ENCODE measurements at places on chromosomes 7 and 10.

DNA sequence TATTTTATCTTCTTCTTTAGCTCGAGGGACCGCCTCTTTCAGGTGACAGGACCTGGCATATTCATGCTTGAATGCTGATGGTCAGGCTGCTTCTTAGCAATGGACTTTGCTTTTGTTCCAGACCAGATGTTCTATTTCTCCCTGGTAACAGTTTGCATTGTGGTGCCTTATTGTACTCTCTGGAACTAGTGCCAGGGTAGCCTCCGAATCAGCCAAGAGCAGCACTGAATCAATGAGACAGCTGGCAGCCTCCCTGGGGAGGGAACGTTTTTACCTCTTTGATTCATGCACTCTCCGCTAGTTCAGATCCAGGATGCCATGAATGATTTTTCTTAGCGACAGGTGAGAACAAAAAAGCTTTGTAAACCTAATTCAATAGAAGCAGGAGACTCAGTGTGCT lies 54.1 kb upstream of the NXPH1 start:
- no peak for DNase-seq

GRCh38 chr7:88155756-88156155 lies 64.1 kb downstream of the SRI start:
- no peak for DNase-seq

DNA sequence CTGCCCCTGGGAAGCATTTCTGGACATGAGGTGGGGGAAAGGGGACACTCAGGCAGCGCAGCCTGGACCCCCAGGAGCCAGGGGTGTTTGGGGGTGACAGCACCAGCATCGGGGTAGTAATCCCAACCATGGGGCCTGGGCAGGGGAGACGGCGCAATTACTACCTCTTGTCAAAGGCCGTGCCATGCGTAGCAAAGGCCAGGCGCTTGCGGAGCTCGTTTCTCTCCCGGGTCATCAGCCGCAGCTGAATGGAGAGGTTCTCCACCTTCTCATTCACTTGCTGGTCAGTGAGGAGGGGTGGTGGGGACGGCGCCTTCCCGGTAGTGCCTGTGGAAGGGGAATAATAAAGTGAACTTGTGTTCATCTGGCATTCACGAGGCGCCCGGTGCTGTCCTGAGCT lies 70.0 kb downstream of the DLG5 start:
- DNase-seq, result no peak

GRCh38 chr10:43845121-43845520 lies 196.4 kb upstream of the ZNF32 start:
- DNase-seq, result no peak

GRCh38 chr7:30281791-30282190 lies 2.6 kb upstream of the ZNRF2 start:
- no peak for DNase-seq

DNA sequence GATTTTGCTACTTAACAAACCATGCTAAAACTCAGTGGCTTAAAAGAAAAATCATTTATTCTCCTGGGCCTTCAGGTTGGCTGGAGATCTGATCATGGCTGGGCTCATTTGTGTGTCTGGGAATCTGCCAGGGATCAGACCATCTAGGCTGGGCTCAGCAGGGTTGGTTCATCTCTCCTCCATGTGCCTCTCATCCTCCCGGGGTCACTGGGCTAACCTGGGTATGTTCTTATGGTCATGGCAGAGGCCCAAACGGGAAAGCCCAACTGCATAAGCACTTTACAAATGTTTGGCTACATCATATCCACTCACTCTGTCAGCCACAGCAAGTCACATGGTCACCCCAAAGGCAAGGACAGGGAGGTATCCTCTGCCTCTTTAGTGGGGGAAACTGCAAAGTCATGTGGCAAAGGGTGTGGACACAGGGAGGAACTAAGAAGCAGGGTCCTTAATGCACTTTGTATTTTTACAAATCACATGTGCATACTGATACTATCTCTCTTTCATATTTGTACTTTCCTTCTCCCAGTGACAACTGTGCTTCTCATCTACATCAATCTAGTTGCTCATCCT lies 231.4 kb downstream of the BUB3 start:
- DNase-seq, result no peak

- DNase-seq, result no peak
Measured at GRCh38 chr7:47651355-47652317, 69.7 kb upstream of the TNS3 start.

GRCh38 chr10:29725133-29725720 lies 90.5 kb upstream of the SVIL start:
- DNase-seq, result no peak

- DNase-seq, result peak; percentile 62
Measured at GRCh38 chr10:119871881-119872609, 598 bp downstream of the MCMBP start.

GRCh38 chr10:107692072-107692471 lies 527.6 kb upstream of the SORCS1 start:
- DNase-seq, result no peak

- DNase-seq, result no peak
Measured at GRCh38 chr7:112036071-112036470, 170.1 kb downstream of the DOCK4 start.

- no peak for DNase-seq
Measured at GRCh38 chr7:28041508-28042314, 138.9 kb downstream of the JAZF1 start.

DNA sequence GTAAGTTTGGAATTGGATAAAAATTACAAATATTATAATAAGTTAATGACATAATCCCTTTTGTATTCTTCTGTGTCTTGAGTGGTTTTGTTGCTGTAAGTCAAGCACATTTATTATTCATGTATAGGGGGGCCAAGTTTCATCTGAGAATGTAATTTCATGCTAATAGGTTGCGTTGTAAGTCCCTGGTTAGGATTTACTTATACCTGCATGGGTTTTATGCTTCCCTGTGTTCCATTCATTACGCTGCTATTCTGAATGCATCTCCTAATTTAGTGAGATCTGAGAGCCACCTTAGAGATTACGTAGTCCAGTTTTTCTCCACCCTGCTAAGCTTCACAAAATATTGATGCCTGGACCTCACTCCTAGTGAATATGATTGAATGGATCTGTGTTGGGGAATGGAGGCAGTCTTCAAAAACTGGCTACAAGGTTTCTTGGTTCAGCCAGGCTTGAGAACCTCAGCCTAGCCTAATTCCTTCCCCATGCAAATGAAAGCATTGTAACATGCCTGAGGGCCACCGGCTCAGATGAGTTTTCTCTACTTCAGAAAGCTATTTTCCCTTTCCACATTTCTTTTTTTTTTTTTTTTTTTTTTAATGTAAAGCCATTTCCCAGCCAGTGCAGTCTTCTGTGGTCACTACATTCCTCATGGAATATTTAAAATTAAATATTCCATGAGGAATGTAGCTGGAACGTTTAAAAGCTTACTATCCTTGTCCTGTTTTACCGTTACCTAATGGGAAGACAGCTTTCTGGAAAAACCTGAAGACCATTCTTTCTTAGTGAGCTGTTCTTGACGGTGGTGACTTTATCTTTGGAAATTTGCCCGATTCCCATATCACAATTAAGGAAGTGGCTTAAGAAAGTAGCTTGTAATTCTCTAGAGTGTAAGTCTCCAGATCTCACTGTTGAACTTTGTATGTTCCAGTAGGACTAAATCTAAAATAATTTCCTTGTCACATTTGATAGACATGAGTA lies 16.0 kb downstream of the PAPSS2 start:
- DNase-seq, result no peak

- DNase-seq, result no peak
Measured at GRCh38 chr7:105224884-105225651, 163.7 kb downstream of the SRPK2 start.

DNA sequence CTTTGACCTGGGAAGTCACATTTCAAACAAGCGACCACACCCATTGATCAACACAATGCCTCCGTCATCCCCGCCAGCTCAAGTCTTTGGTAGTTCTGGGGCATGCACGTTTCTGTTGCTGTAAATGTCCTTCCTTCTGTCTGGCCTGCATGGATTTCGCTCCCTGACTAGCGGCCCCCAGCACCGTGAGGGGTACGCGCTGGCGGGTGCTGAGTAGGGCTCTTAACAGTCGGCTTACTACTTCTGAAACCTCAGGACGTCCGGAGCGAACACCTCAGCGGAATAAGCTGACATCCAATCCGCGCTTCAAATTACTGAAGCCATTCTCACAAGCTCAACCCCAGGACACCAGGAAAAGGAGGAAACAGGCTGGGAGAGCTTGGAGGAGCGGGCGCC lies 505 bp downstream of the NUDCD3 start:
- no peak for DNase-seq

- DNase-seq, result no peak
Measured at GRCh38 chr10:125955766-125956165, 59.4 kb downstream of the FANK1 start.

GRCh38 chr10:69639291-69640195 lies 9.5 kb downstream of the FAM241B start:
- peak; percentile 65 for DNase-seq

- no peak for DNase-seq
Measured at GRCh38 chr10:52314822-52315552, 906 bp downstream of the DKK1 start.

GRCh38 chr7:136971776-136972175 lies 103.3 kb downstream of the CHRM2 start:
- DNase-seq, result no peak

GRCh38 chr10:44832595-44833390 lies 78.3 kb upstream of the TMEM72 start:
- DNase-seq, result no peak

DNA sequence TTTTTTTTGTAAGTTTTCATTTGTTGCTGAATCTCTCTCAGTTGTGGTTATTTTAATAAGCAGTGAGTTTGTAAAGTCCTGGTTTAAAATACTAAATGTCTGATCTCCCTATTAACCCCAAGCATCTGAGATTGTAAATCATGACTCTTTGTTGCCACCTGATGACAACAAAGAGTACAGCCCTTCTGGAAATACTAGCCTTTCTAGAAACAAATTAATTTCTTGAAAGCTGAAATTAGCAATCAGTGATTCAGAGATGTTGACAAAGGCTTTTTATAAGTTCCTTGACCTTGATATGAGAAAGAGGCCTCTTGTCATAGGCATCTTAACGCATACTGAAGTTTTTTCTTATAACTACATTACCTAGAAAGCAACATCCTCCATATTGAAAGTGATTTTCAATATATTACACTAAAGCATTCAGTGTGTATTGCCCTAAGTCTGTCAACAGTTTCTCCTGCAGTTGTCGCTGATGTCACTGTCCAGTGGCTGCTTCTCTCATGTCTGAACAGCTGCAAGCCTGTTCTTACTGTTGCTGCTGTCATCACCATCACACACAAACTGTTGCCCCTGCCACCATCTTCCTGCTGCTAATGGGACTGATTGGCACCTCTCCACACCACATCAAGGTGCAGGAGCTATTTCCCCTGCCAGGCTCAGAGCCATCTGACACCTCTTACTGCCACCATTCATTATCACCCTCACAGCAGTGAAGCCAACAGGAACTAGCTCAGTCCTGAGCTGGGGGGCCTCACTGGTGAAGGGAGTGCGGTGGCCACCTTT lies 95.1 kb upstream of the LRGUK start:
- DNase-seq, result no peak

DNA sequence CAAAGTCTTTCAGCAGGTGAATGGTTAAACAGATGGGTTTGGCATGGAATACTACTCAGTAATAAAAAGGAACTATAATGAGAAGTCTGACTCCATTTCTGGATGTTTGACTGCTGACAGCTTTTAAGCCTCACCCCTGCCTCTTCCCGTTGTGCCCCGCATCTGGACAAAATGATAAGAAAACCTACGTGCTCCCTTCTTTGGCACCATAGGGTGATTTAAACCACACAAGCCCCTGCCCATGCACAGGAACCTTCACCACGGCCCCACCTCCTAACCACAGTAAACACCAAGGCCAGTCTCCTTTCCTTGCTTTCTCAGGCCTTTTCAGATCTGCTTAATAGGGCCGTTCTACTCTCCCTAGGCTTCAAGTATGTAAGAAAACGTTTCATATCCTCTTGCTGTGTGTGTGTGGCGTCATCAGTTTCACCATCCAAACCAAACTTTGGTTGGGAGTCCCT lies 47.1 kb upstream of the UBN2 start:
- no peak for DNase-seq

- no peak for DNase-seq
Measured at GRCh38 chr7:74351836-74352235, 62.6 kb downstream of the CLIP2 start.

DNA sequence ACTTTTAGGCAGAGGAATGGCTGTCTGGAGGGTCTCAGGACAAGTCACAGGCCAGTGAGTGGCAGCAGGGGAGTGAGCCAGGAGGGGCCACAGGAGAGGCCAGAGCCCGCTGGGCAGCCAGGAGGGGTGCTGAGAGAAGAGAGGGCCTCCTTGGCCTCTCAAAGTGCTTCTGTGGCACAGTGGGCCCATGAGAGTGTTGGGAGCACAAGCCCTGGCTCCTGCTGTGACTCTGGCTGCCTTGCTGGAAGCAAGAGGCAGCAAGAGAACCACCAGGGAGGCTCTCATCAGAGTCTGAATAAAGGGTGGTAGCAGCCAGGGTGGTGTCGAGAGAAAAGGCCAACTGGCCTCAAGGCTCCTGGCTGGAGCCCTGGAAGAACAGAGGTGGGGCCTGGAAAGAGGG lies 91.1 kb downstream of the VOPP1 start:
- no peak for DNase-seq

GRCh38 chr10:56240471-56240870 lies 120.6 kb downstream of the ZWINT start:
- DNase-seq, result no peak

DNA sequence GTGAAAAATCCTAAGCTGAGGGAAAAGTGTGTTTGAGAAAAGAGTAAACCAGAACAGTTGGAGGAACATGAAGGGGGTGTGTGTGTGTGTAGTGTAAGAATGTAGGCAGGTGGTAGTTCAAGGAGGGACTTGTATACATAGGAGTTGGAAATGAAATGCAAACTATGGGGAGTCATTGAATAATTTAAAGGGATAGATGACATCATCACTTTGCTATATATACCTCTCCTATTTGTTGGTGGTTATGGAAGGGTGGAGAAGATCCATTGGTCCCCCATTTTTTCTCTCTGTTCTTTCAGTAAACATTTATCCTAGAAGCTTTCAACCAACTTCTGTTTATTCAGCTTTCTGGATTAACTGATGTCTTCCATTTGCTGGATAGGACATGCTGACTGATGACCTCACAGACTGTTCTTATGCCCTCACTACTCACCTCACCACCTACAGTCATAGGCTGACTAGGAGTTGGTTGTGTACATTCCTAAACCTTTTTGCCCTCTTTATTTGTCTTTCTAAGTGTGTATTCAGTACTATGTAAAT lies 20.8 kb downstream of the PPP1R9A start:
- no peak for DNase-seq

GRCh38 chr10:122286867-122287266 lies 15.8 kb downstream of the BTBD16 start:
- no peak for DNase-seq

DNA sequence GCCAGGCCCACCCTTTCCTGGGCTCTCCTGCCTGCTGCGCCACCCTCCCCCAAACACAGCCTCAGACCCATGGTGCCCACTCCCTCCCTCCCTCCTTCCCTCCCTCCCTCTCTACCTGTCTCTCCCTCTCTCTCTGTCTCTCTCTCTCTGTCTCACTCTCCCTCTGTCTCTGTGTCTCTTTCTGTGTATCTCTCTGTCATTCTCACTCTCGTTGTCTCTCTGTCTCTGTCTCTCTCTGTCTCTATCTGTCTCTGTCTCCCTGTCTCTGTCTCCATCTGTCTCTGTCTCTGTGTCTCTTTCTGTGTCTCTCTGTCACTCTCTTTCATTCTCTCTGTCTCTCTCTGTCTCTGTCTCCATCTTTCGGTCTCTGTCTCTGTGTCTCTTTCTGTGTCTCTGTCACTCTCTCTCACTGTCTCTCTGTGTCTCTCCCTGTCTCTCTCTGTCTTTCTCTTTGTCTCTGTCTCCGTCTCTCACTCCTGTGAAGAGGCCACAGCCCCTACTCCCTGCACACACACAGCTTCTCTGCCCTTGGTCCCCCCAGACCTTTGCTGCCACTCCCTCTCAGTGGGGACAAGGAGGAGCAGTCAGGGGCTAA lies 51.5 kb downstream of the CALML3 start:
- DNase-seq, result no peak

Data from activated naive CD8-positive, alpha-beta T cell treated with anti-CD3 and anti-CD28 coated beads, Interleukin-2, amount 50 U/mL, for 24 hours (primary cell).